ENCODE measurements at places on chromosomes 4 and X.

GRCh38 chr4:3657902-3658529, 108.2 kb upstream of the ADRA2C start:
- DNase-seq = no peak

DNA sequence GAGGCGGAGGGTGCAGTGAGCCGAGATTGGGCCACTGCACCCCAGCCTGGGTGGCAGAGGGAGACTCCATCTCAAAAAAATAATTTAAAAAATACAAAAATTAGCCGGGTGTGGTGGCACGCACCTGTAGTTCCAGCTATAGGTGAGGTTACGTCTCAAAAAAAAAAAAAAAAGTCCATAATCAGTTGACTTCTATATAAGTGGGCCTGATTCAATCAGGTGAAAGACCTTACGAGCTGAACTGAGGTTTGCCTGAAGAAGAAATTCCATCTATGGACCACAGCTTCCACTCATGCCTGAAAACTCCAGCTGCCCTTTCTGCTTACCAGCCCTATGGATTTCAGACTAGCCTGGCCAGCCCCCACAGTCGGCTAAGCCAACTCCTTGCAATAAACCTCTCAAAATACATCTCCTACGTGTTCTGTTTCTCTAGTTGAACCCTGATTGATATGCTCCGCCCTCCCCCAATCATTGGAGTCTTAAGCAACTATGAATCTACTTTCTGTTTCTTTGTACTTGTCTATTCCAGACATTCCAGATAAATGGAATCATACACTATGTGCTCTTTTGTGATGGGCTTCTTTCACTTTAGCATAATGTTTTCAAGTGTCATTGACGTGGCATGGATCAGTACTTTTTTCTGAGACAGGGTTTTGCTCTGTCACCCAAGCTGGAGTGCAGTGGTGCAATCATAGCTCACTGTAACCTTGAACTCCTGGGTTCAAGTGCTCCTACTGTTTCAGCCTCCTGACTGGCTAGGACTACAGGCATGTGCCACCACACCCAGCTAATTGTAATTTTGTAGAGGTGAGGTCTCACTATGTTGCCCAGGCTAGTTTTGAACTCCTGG, 36.6 kb downstream of the SAT1 start:
- no peak for DNase-seq

GRCh38 chrX:69196666-69197065, 31.4 kb upstream of the PJA1 start:
- DNase-seq = no peak

GRCh38 chrX:124194901-124195300, 137.6 kb upstream of the TEX13D start:
- no peak for DNase-seq

GRCh38 chr4:118206627-118207026, 146.2 kb downstream of the PRSS12 start:
- DNase-seq = no peak

DNA sequence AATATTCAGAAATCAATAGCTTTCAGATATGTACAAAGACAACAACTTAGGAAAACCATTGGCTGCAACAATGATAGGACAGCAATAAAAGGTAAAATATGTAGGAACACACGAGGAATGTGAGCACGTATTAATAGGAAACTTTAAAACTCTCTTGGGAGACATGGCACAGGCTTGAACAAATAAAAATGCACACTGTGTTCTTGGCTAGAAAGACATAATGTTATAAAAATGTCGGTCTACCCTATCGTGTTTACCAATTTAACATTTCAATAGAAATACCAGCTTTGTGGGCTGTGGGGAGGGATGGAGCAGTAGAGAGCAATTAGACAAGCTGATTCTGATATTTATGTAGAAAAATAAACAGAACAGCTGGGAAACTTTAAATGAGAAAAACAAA, 69.0 kb upstream of the FAM9B start:
- DNase-seq = no peak

GRCh38 chr4:168388890-168389289, 70.3 kb upstream of the DDX60 start:
- no peak for DNase-seq

DNA sequence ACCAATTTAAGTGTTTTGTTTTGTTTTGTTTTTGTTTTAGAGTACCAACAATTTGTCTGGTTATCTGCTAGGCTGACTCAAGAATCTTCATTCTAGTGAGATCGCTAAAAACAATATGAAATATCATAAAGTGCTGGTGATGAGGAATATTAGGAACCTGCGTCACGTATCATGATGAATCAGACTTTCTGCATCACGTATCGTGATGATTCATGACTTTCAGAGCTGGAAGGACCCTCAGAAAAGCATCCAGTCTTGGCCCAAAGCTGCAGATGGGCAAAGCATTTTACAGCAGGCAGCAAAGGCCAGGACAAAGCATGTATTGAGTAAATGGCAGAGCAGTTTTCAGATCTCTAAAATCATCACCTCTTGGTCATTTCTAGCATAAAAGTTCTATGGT, 278.0 kb upstream of the BOD1L1 start:
- DNase-seq = no peak

DNA sequence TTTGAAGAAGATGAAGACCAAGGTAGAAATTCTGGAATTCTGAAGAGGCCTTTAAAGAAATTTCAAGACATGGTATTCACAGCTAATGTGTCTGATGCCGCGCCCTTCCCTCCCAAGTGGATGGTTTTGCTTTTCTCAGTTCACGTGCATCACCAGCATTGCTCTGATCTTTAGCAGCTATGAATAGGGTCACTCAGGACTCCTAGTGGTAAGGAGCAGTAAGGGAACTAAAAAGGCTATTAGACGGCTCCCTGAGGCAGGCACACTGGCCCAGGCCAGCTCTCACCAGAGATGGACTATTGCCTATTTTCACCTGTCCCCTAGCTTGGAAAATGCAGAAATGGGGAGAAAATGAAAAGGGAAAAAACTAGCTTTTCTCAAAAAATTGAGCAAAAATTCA, 447.5 kb upstream of the RASGEF1B start:
- no peak for DNase-seq

GRCh38 chrX:153474718-153475117, 4.3 kb upstream of the HAUS7 start:
- DNase-seq = no peak

DNA sequence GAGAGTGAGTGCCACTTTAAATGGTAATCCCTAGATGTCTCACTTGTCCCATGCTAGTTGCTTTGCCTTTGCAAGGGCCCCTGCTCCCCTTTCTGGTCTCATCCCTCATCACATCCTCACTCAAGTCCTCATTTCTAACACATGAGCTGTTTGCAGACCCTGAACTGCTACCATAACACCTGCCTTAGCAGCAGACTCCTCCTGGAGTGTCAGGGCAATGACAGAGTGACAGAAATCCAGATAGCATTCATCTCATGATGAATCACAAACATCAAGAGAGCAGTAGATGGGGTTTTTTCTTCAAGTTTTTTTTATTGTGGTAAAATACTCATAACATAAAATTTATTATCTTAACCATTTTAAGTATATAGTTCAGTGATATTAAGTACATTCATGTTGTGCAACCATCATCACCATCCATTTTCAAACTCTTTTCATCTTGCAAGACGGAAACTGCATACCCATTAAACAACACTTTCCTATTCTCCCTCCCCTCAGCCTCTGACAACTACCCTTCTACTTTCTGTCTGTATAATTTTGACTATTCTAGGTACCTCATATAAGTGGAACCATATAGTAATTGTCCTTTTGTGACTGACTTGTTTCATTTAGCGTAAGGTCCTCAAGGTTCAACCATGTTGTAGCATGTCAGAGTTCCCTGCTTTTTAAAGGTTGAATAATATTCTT, 133.2 kb upstream of the RPS6KA3 start:
- DNase-seq = no peak

Measured in GDM1 (cell line).